ENCODE measurements at places on chromosomes 1 and 21.

DNA sequence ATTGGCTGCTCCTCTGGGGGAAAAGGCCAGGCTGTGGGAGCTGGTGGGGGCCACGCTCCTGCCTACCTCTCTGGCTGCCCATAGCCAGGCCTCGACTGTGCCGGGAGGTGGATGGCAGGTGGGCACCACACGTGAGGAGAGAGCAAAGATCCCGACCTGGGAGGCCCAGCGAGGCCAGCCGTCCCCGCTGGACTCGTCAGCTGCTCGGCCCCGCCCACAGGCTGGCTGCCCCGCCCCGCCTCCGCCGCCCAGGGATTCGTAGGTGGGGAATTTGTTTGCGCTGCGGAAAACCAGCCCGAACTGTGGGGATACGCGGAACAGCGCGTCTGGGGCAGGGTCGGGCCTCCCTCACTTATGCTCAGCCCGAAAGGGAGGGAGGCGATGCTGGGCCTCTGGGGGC lies 31.7 kb downstream of the TP73 start:
- DNase-seq: no peak

DNA sequence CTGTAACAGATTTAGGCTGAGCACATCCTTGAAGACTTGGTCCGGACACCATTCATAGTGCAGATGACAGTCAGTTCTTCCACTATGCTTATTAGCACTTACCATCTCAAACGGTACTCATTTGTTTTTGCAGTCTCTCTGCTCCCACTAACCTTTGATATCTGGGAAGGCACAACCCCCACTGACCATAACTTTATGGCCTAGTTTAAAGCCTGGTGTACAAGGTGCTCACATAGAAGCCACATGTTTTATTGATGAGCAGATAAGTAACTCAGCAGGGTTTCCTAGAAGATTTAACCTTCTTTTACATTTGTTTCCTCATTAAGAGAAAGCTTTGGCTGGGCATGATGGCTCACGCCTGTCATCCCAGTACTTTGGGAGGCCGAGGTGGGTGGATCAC lies 119.3 kb upstream of the MAGI3 start:
- no peak for DNase-seq

GRCh38 chr1:227901906-227902640 lies 45.7 kb downstream of the WNT9A start:
- no peak for DNase-seq

GRCh38 chr1:33336580-33336979 lies 15.7 kb upstream of the A3GALT2 start:
- DNase-seq: no peak

GRCh38 chr1:36351227-36351977 lies 28.0 kb upstream of the EVA1B start:
- DNase-seq: peak; percentile 57

- DNase-seq: no peak
Measured at GRCh38 chr1:40383095-40383487, 9.6 kb downstream of the SMAP2 start.

DNA sequence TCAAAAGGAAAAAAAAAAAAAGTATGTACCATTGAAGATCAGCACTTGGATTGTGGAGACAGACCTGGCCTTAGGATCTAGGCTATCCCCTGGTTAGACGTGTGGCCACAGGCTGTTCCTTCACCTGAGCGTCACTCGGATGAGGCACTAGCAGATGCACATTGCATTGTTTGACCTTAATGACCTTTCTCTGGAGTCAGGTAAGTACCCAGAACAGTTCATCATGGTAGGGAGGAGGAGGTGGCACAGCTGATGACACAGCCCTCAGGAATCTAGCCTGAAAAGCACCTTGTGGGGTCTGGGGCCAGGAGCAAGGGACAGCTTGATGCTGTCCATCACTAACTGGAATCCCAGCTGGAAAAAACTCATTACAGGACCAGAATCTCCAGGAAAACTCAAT lies 21.2 kb downstream of the NECAP2 start:
- DNase-seq: no peak

DNA sequence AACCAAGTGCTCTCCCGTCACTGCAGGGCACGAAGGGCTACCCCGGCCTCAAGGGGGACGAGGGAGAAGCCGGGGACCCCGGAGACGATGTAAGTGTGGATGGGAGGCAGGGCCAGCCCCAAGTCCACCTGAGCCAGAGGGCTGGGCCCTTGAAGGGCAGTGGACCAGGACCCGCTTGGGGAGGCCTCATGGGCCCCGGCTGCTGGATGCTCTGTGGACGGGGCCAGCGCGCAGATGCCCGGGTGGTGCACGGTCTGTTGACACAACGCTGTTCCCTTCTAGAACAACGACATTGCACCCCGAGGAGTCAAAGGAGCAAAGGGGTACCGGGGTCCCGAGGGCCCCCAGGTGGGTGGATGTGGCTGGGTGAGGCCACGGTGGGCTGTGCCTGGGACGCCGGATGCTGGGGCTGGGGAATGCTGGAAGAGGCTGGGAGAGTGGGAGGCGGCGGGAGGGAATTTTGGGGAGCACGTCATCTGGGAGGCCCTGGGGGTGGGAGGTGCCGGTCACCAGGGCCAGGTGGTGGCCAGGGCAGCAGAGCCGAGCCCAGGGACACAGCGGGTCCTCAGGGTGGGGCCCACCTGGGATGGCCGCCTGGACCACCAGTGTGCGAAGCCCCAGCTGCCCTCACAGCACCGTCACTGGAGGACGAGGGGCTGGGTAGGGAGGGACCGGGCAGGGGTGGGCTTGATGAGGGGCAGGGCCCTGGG lies 17.5 kb downstream of the COL6A1 start:
- no peak for DNase-seq

GRCh38 chr1:43177691-43178090 lies 5.6 kb downstream of the CFAP57 start:
- DNase-seq: no peak

- no peak for DNase-seq
Measured at GRCh38 chr1:246730839-246731238, 6.6 kb downstream of the SCCPDH start.

GRCh38 chr1:40930174-40930964 lies 49.1 kb upstream of the CTPS1 start:
- no peak for DNase-seq

DNA sequence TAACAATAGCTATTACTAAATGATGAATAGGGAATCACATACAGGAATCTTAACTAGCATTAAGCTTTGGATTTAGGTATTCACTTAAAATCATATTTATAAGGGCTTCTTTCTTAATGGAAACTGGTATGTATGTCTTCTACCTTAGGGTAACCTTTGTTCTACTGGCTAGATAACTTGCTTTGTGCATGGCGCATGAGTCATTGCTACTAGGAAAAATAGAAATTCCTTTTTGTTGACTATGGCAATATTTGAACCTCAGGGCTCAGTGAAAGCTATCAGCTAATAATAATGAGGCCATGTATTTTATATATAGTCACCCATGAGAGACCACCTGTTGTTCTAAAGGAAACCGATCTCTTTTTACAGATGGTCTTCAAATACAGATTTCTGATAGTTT lies 72.5 kb downstream of the RPS6KC1 start:
- peak; percentile 29 for DNase-seq

DNA sequence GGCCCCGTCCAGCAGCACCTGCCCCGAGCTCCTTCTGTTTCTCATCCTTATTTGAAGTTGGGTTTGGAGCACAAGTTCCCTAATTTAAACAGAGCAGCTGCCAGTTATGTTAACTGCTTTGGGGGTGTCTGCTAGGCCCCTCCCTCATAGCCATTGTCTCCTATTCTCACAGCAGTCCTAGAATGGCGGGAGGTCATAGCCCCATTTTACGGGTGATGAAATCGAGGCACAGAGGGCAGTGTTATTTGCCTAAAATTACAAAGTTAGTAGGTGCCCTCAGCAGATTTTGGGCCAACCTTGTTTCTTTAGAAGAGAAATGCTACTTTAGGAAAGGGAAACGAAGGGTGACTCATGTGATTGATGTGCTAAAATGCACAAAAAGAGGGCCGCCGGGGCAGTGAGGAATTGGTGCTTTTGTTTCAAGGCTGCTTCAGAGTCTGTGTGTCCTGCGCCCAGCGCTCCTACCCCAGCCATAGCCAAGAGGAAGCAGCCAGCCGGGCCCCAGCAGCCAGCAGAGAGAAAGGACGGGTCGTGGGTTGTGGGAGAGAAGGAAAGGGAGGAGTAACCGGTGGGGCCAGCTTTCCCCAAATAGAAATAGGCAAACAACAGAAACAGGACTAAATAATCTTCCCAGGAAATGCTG lies 13.0 kb downstream of the VANGL1 start:
- no peak for DNase-seq

GRCh38 chr1:44361478-44361877 lies 6.4 kb upstream of the ERI3 start:
- DNase-seq: no peak

DNA sequence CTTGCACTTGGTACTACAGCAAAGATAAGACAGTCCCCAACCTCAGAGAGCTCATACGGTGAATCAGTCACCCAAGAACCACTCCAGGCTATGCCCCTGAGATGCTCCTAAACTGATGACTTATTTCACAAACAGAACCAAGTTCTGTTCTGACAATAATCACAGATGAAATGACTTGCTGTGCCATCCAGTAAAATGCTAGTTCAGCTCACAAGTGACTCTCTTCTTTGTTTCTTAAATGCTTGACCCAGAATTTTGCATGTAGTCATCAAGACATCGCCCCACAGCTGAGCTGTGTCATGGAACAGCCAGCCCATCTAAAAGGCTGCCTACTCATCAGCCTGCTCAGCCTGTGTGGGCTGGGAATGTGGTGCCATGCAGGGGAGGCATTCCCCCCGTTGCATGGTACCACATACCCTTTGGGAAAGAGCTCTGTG lies 6.1 kb upstream of the SLC19A2 start:
- no peak for DNase-seq

GRCh38 chr1:26771643-26772321 lies 16.0 kb upstream of the PIGV start:
- peak; percentile 83 for DNase-seq

DNA sequence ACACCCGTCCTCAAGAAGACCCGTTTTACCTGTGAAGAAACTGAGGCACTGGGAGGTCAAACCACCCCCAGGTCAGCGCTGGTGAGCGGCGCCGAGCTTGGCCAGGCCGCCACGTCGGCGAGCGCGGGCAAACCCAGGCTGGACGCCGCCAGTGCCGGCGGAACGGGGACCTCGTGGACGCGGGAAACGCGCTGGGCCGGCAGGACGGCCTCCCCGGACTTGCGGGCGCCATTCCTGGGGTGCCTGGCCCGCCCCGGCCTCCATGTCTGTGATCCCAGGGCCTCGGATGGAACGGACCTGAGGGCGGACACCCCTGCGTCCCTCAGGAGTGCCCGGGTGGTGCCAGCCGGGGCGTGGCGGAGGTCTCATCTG lies 764 bp upstream of the SUMO3 start:
- no peak for DNase-seq

DNA sequence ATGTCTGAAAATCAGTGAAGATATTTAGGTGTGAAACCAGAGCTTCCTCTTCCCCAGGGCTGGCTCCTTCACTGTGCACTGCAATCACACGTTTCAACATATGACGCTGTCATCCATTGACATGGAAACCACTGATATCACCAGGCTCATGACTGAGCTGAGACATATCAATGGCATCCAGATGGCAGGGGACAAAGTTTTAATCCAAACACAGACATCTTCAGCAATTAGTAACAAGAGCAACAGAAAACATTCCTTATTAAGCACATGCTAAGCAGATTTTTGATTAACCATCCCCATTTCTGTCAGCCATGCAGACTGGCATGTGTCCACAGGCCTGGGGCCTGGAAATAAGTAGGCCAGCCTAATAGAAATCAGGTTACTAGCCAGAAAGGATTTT lies 108.0 kb upstream of the ADAR start:
- no peak for DNase-seq

DNA sequence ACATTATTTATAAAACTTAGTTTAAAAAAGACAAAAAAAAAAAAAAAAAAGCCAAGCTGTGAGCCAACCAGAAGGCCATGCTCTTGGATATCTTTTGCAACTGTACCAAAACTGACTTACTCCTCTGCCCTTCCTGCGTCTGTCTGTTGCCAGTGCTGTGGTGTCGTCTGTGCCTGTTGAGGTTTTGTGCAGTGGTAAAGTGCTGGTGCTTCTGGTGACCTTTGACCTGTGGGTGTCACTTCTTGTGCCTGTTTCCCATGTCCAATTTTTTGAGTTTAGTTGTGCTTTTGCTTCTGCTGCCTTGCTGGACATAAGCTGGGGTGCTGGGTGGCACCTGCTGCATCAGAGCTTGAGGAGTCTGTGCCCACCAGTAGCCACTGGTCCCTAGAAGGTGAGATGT lies 41.4 kb downstream of the RNF187 start:
- DNase-seq: no peak

- DNase-seq: no peak
Measured at GRCh38 chr1:64711266-64711665, 33.6 kb upstream of the RAVER2 start.

DNA sequence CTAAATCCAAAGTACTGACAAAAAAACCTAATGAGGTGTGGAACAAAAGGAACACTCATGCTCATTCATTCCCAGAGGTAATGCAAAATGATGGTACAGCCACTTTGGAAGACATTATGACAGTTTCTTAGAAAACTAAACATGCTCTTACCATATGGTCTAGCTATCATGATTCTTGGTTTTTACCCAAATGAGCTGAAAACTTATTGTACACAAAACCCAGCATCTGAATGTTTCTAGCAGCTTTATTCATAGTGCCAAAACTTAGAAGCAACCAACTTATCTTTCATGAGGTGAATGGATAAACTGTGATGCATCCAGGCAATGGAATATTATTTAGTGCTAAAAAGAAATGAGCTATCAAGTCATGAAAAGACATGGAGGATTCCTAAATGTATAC lies 318.4 kb upstream of the OLFM3 start:
- no peak for DNase-seq

DNA sequence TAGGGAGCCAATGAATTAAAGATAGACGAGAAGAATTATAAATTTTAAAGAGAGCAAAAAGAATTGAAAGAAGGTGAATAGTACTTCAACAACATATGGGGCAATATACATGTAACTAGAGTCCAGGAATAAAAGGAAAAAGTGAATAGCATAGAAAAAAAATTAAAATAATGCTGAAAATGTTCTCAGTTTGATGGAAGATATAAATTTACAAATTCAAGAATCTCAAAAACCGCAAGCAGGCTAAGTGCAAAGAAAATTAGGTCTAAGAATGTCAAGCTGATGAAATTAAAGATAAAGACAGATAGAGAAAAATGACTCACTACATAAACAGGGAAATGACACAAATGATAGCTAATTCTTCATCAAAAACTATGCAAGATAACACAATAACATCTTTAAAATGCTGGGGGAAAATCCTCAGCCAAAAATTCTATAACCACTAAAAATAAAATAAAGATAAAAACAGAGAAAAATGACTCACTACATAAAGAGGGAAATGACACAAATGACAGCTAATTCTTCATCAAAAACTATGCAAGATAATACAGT lies 326.3 kb downstream of the TBX15 start:
- DNase-seq: no peak

DNA sequence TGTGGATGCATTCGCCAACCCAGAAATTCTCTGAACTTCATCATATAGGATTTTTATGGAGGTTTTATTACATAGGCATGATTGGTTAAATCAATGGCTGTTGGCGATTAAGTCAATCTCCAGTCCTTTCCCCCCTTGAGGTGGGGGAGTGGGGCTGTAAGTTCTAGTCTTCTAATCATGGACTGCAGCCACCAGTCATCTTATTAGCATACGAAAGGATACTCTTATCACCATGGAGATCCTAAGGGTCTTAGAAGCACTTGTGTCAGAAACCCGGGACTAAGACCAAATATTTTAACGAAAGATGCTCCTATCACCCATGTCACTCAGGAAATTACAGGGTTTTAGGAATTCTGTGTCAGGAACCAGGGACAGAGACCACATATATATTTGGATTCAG lies 36.3 kb downstream of the SDCCAG8 start:
- no peak for DNase-seq

GRCh38 chr1:184854036-184854435 lies 99.4 kb upstream of the EDEM3 start:
- no peak for DNase-seq

GRCh38 chr1:48920851-48921250 lies 144.2 kb upstream of the BEND5 start:
- DNase-seq: no peak
